ENCODE measurements at places on chromosomes 6 and 20. TPM values are rescaled to one million over a fixed set of nuclear protein-coding genes. Genes with fewer than 3 reads are reported as not detected.
A peak's percentile ranks its signal among the peaks of the same experiment; 100 is the strongest.

GRCh38 chr6:73308712-73309534 is 45.2 kb downstream of the DPPA5 start:
- peak; percentile 15 for DNase-seq

Gene SRMS
- not detected for total RNA-seq

DNA sequence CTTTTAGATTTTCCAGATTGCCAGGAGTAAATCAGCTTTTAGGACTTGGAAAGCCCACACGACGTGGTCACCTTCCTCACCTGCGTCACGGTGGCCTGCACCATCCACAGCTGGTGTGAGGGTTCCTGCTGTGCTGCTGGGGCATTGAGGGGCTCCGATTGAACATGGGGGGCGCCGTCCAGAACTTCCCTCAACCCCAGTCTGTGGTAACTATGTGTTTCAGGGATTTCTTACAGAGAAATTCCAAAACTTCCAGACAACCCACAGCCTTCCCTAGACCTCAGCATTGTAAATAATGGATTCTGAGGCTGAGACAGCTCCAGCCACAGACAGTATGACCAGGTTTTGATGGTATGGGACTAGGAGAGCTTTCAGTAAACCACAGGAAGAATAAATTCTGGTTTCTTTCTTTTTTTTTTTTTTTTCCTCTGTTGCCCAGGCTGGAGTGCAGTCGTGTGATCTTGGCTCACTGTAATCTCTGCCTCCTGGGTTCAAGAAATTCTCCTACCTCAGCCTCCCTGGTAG is 46.7 kb upstream of the IRF4 start:
- no peak for DNase-seq

DNA sequence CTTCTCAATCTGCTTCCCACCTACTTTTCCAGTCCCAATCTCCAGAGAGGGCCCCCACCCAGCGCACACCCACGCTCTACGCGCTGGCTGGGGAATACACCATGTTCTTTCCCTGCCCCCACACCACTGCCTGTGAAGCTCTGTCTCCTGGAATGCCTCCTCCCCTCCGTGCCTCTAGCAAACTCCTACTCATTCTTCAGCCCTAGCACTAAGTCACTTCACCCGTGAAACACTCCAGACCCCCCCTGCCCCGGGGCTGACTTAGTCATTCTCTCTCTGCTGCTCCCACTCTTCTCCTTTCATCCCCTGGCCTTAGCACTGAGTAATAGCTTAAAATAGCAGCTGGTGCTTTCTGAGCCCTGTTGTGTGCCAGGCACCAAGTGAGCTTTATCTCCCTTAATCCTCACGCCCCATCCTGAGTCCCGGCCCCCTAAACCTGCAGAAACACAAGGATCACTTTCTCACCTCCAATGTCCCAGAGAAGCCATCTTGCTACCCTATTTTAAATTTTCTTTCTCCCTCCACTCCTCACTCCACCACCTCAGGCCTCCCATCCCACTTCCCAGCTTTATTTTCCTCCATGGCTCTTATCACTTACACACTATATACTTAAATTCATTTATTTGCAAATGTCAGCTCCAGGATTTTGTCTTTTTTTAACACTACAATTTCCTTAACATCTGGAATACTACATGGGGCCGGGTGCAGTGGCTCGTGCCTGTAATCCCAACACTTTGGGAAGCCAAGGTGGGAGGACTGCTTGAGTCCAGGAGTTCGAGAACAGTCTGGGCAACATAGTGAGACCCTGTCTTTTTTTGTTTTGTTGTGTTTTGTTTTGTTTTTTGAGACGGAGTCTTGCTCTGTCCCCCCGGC is 6.3 kb upstream of the PARD6B start:
- no peak for DNase-seq

Gene GUCA1A
- not detected for total RNA-seq

- DNase-seq: no peak
Measured at GRCh38 chr6:147892476-147892875, 384.0 kb downstream of the SAMD5 start.

- no peak for DNase-seq
Measured at GRCh38 chr20:20456741-20457140, 88.8 kb downstream of the INSM1 start.

DNA sequence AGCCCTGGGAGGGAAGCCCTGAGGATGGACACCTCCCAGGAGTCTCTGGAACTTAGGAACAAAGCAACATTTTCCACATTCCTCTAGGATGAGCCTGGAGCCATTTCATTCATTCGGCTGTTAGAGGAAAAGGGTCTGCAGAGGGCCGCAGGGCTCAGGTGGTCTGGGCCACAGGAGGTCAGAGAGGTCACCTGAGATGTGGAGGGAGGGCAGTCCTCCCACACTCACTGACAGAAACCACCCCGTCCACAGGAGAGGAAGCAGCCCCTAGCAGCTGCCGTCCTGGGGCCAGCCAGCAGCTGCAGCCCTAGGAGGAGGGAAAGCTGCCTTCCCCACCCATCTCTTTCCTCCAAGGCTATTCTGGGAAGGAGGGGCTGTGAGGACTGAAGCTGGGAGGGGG is 207.0 kb downstream of the CDC5L start:
- DNase-seq: no peak

DNA sequence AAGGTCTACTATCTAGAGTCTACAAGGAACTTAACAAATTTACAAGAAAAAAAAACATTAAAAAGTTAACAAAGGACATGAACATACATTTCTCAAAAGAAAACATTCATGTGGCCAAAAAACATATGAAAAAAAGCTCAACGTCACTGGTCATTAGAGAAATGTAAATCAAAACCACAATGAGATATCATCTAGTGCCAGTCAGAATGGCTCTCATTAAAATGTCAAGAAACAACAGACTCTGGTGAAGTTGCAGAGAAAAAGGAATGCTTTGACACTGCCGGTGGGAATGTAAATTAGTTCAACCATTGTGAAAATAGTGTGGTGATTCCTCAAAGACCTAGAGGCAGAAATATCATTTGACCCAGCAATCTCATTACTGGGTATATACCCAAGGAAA is 48.3 kb downstream of the OGFRL1 start:
- no peak for DNase-seq

Gene HLA-DQA1
- 5.5 TPM for total RNA-seq

Gene PERP
- 1.6 TPM for total RNA-seq

Gene WFDC10B
- not detected for total RNA-seq

GRCh38 chr20:48295445-48295903 is 510.2 kb upstream of the SULF2 start:
- no peak for DNase-seq

Gene PI16
- total RNA-seq: 0.24 TPM

DNA sequence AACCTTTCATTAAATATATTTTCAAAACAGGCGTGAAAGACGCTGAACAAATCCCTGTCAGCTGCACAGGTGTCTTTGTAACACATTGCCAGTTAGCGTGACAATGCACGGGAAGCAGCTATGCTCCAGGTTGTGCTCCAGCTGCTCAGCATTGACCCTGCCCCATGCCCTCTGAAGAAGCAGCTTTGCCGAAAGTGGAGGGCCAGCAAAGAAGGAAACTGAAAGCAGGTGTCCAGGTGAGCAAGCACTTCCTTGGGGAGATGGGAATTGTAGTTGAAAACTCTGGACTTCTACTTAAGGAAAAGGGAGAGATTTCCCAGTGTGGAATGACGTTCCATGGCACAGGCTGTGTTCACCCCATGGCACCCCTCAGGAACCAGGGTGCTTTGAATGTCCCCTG is 125.7 kb downstream of the TTLL2 start:
- no peak for DNase-seq

- no peak for DNase-seq
Measured at GRCh38 chr6:128069188-128069587, 168.3 kb upstream of the THEMIS start.

Gene RAET1G
- not detected for total RNA-seq

- no peak for DNase-seq
Measured at GRCh38 chr6:15500901-15501825, 161.7 kb downstream of the DTNBP1 start.

DNA sequence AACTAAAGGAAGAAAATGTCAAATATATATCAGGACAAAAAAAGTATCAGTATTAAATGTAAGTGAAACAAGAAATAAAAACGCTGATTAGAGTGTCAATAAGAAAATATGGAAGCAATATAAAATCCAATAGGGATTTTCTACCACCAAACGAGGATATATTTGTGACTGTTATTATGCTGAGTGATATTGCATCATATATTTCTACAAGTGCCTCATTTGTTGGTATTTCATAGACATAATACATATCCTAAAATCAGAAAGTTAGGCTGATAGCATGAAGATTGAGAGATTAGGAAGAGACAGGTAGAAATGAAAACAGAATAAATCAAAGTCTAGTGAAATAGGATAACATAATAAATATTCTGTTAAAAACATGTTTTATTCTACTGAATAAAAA is 429.2 kb upstream of the IRAK1BP1 start:
- DNase-seq: no peak

Gene TRAPPC3L
- total RNA-seq: not detected

- no peak for DNase-seq
Measured at GRCh38 chr6:159966981-159967380, 1.9 kb upstream of the IGF2R start.

- no peak for DNase-seq
Measured at GRCh38 chr6:129859524-129859923, 1.6 kb downstream of the TMEM244 start.

DNA sequence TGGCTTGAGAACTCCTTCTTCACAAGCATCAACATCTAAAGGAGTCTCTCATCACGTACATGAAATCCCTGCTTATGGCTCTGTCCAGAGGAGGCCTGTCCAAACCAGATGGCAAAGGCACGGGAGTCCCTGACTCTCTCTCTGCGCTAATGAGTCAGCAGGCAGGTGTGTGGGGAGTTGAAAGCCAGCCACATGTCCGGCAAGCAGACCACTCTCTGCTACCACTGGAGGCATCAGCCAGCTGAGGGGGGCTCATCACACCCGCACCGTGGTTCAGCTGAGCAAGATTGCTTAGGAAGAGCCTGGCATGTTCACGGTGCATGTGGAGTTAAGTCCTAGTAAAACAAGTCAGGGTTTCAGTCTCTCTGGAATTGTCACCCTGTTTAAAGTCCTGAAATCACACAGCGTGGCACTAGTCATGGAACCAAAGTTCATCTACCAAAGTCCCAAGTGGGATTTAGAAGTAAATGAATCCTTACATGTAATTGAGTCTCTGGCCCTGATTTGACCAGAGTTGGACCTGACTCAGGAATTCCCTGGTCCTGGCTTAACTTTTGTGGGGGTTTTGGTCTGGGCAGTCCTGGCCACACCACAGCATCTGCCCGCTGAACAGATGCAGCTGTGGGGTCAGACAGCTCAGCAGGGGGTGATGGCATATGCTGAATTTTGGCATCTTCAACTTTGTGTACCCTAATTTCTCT is 155.2 kb upstream of the RIN2 start:
- no peak for DNase-seq

DNA sequence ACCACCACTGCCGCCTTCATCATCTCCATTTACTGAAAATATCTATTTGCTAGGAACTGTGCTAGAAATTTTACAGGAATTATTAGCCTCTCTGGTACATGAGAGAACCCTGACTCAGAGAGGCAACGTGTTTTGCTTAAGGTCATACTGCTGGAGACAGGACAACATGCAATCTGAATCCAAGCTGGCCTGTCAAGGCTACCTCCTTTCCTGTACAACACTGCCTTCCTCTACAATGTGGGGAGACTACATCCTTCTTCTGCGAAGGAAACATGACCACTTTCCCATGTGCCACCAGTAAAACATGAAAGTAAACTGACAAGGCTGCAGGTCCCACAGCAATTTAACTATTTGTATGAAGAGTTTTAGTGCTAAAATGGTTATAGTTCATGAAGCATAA is 200.9 kb downstream of the BACH2 start:
- DNase-seq: no peak

GRCh38 chr20:752291-752690 is 16.0 kb downstream of the SLC52A3 start:
- DNase-seq: no peak

GRCh38 chr6:86251106-86251505 is 608.4 kb upstream of the SYNCRIP start:
- DNase-seq: no peak

Gene SIRPB1
- 3.9 TPM for total RNA-seq

Gene SLC22A3
- total RNA-seq: not detected

All from CD8-positive, alpha-beta T cell (primary cell).